Activated T-cell treated with anti-CD3 and anti-CD28 coated beads, Interleukin-2, amount 50 U/mL, for 48 hours (primary cell): ENCODE measurements at places on chromosomes 7 and 10.

- DNase-seq = no peak
Observed at GRCh38 chr10:93758891-93759410, 1.2 kb downstream of the LGI1 start.

- no peak for DNase-seq
Observed at GRCh38 chr10:437698-438490, 251.6 kb downstream of the DIP2C start.

GRCh38 chr10:3435671-3436070 is 263.1 kb upstream of the PITRM1 start:
- no peak for DNase-seq

DNA sequence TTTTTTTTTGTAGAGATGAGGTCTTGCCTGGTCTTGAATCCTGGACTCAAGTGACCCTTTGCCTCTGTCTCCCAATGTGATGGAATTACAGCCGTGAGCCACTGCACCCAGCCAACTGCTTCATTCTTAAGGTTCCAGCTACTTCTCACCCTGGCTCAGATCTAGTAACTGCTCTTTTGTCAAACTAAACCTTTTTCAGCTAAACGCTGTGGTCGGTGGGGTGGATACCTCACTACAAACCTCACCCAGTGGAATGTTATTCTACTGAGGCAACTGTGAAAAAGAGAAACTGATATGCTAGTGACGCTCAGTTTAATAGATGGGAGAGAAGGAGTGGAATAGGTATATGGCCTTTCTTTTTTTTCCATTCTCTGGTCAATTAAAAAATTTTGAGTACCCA is 1.7 kb upstream of the MRLN start:
- DNase-seq = no peak

GRCh38 chr7:151431281-151431767 is 8.6 kb downstream of the CRYGN start:
- no peak for DNase-seq

DNA sequence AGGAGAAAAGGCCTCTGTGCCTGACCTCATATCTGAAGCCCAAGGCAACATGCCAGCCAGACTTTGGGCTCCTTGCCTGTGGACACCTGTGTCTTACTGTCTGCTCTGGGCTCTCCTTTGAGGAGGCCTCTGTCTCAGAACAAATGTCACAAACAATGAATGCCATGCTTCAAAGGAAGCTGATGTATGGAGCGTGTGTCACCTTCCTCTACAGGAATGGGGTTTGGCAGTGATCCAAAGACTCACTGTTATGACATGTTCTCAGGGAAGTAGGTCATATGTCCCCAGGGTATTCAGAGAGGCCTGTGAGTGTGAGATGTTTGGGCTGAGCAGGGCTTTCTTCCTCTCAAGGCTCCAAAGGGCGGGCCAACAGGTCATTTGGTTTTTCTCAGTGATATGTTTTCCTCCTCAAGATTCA is 38.4 kb downstream of the PTPRE start:
- DNase-seq = no peak

DNA sequence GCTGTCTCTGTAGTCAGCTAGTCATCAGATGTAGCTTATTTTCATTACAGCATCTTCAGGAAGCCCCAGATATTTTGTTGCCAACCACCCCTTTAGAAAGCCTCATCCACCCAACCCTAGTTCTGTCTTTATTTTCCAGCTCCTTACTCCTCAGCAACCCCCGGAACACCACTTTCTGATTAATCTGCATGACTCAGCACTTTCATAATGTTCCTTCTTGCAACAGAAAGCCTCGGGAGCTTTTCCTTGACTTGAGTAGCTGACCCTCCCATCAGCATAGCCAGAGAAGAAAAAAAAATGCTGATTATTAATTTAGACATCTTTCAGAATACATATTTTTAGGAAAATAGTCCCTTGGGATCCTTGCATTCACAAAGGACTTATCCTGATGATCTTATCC is 244.0 kb upstream of the CXCL12 start:
- no peak for DNase-seq

DNA sequence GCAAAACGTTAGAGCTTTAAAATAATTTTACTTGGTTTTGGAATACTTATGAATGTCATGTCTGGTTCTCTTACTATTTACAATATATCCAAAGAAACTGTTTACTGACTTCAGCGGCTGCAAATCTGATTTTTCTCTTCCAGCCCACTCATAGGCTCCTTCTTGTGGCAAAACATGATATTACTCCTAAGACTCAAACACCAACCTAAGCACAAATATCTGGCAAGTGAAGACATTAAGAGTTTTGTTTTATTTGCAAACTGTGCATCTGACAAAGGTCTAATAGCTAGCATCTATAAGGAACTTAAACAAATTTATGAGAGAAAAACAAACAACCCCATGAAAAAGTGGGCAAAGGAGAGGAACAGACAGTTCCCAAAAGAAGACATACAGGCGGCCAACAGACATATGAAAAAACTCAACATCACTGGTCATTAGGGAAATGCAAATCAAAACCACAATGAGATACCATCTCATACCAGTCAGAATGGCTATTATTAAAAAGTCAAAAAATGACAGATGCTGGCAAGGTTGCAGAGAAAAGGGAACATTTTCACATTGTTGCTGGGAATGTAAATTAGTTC is 20.3 kb upstream of the GJC3 start:
- no peak for DNase-seq

DNA sequence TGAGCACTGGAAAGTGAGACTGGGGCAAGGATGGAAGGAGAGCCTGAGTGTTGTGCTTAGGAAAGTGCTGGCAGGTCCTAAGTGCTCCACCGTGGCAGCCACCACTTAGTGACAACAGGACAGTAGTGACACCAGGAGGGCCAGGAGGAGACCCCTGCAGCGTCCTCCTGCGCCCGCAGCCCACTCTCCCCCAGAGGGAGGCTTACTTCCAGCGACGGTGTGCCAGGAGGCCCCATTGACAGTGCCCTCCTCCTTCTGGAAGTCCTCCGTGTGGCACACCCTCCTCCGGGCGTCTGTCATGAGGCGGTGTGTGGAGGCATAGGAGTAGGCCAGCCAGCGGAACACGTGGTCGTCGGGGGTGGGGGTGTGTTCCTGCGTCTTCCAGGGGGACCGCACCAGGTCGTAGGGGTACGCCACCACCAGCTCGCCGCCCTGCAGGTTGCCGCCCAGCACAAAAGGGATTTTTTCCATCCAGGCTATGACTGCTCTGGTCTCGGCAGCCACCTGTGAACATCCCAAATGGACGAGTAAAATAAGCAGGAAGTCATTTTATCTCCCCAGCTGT is 95.6 kb downstream of the GPR26 start:
- DNase-seq = no peak

DNA sequence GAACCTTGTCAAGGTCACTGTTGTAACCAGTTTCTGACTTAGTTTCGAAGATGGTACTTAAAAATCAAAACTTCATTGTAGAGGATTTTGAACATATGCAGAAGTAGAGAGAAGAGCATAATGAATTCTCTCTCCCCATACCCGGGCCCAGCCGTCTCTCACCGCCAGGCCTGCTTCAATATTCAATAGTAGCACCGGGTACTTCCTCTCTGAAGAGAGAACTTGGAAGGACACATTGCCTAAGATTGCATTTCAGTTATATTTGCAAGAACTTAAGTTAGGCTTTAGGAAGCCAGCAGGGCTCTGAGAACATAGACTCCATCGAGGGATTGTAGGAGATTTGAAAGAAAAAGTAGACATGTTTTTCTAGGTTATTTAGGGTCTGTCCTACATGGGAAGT is 19.1 kb downstream of the LMTK2 start:
- DNase-seq = no peak
